ENCODE measurements at places on chromosomes 1 and 21. TPM values are rescaled to one million over a fixed set of nuclear protein-coding genes. Genes with fewer than 3 reads are reported as not detected.
A peak's percentile ranks its signal among the peaks of the same experiment; 100 is the strongest.

FALEC gene
- 1.2 TPM for total RNA-seq

HAO2 gene
- total RNA-seq: not detected

GPR25 gene
- total RNA-seq: not detected

HSPB7 gene
- total RNA-seq: 1.4 TPM

DNA sequence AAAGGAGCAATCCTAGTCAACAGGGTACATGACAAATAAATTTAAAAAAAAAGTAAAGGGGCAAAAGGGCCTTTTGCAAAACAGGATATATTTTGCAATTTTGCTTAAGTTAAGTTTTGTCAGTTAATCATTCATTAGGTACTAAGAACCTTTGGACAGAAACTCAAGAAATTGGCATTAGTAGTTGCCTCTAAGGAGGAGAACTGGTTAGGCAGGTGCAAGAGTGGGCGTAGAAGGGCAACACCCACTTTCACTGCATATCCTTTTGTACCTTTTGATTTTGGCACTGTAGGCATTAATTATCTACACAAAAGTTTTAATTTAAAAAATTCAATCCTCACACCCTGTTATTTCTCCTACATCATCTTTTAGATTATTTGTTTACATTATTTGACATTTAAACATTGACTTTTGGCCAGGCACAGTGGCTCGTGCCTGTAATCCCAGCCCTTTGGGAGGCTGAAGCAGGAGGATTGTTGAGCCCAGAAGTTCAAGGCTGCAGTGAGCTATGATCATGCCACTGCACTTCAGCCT, 4.3 kb downstream of the DDAH1 start:
- H3K4me1 ChIP-seq: peaks cover 12% of the 10 kb centered on the region
- no peaks in the 10 kb centered on the region for H3K36me3 ChIP-seq
- no peak overlapping the region for H3K27ac ChIP-seq
- no peak for DNase-seq

GRCh38 chr1:167775178-167775577, 53.4 kb downstream of the MPZL1 start:
- DNase-seq: no peak
- H3K4me3 ChIP-seq: no peak overlapping the region
- peaks cover 4% of the 10 kb centered on the region for H3K4me1 ChIP-seq
- H3K36me3 ChIP-seq: peaks cover 11% of the 10 kb centered on the region
- no peak overlapping the region for H3K27ac ChIP-seq

- H3K27ac ChIP-seq: no peak overlapping the region
- H3K27me3 ChIP-seq: no peaks in the 10 kb centered on the region
- no peak overlapping the region for H3K4me3 ChIP-seq
- peaks cover 20% of the 10 kb centered on the region for H3K4me1 ChIP-seq
Observed at GRCh38 chr1:202286622-202287097, 55.1 kb downstream of the UBE2T start.

GRCh38 chr1:207058878-207059867, 6.1 kb downstream of the PFKFB2 start:
- H3K4me3 ChIP-seq: no peak overlapping the region
- H3K27me3 ChIP-seq: no peaks in the 10 kb centered on the region
- no peak overlapping the region for H3K27ac ChIP-seq
- DNase-seq: no peak
- H3K36me3 ChIP-seq: peaks cover 10% of the 10 kb centered on the region
- H3K4me1 ChIP-seq: no peaks in the 10 kb centered on the region

GRCh38 chr1:113917400-113918082, 11.6 kb upstream of the HIPK1 start:
- H3K27ac ChIP-seq: no peak overlapping the region
- no peaks in the 10 kb centered on the region for H3K27me3 ChIP-seq
- H3K36me3 ChIP-seq: no peaks in the 10 kb centered on the region

- H3K27ac ChIP-seq: no peak within 1 kb of the TSS
- peaks cover 10% of the 10 kb centered on the region for H3K4me1 ChIP-seq
- H3K4me3 ChIP-seq: peak within 1 kb of the TSS; percentile 19
- H3K27me3 ChIP-seq: peaks cover 34% of the 10 kb centered on the region
Observed at GRCh38 chr1:207454046-207454964, at the start of gene CR2. Gene CR2, plus strand, starts transcription at chr1:207454328. Its CDS starts 91 bp downstream, at chr1:207454419.

GRCh38 chr1:101247404-101248287, 10.8 kb downstream of the S1PR1 start:
- DNase-seq: no peak
- H3K36me3 ChIP-seq: no peaks in the 10 kb centered on the region
- no peaks in the 10 kb centered on the region for H3K27me3 ChIP-seq
- no peaks in the 10 kb centered on the region for H3K4me1 ChIP-seq
- H3K27ac ChIP-seq: no peak overlapping the region
- no peak overlapping the region for H3K4me3 ChIP-seq

GRCh38 chr1:55893155-55893554, 678.0 kb upstream of the USP24 start:
- no peak for DNase-seq
- no peaks in the 10 kb centered on the region for H3K27me3 ChIP-seq
- no peak overlapping the region for H3K27ac ChIP-seq

DNA sequence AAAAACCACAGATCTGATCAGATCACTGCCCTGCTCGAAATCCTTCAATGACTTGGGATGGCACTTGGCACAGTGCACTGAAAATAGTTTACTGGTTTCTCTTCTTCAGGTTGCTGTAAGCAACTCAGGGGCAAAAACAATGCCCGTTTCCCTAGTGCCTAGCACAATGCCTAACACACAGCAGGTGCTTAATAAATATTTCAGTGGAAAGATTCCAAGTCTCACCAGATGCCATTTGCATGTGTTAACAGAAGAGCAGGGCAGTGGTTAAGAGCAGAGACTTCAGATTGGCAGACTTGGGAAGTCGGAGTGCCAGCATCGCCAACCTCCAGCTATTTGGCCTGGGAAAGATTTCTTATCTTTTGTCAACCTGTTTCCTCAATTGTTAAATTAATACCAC, 10.9 kb upstream of the METTL25B start:
- no peaks in the 10 kb centered on the region for H3K27me3 ChIP-seq
- H3K4me3 ChIP-seq: no peak overlapping the region
- no peak overlapping the region for H3K27ac ChIP-seq
- H3K4me1 ChIP-seq: no peaks in the 10 kb centered on the region
- DNase-seq: no peak
- peaks cover 27% of the 10 kb centered on the region for H3K36me3 ChIP-seq

DNA sequence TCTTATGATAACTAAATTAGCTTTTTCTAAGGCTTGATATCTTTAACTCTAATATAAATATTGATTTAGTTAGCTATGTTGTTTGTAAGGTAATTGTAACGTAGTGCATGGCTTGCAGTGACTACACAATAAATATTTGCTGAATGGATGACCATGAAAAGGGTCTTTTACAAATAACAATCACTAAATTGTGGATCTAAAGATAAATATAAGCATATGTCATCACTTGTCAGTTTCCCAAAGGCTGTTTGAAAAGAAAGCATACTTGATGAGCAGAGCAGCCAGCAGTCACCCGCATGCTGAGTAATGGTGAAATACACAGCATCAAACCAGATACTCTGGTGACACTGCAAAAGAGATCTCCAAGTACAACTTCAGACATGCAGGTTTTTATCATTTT, 92.5 kb upstream of the FMN2 start:
- H3K27me3 ChIP-seq: peaks cover 17% of the 10 kb centered on the region
- H3K4me1 ChIP-seq: peaks cover 7% of the 10 kb centered on the region
- DNase-seq: no peak
- no peak overlapping the region for H3K4me3 ChIP-seq
- H3K36me3 ChIP-seq: no peaks in the 10 kb centered on the region

GRCh38 chr1:206706806-206707366, 22.2 kb downstream of the MAPKAPK2 start:
- H3K36me3 ChIP-seq: no peaks in the 10 kb centered on the region
- no peak overlapping the region for H3K4me3 ChIP-seq
- H3K4me1 ChIP-seq: peaks cover 51% of the 10 kb centered on the region
- no peak overlapping the region for H3K27ac ChIP-seq
- H3K27me3 ChIP-seq: no peaks in the 10 kb centered on the region

DNA sequence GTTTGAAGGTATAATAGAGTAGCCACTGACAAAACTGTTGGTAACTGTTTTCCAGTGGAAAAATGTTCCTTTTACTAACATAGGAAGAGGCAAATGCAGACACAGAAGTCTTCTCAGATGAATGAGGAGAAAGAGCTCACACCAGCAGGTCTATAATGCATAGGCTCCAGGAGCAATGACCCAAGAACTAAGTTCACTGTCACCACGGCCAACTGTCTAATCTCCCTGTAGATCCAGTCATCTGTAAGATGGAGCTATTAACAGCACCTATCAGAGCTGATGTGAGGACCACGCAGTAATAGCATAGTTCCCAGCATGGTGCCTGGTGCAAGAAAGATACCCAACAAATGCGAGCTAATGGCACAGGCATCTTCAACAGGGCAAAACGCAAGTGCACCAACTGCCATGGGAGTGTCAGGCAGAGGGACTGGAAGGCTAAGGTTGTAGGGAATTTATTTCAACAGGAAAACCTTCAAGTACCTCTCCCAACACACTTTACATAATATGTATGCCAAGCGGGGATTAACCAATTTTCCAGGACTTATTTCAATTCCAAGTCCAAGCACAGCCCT, 12.9 kb downstream of the GNB1 start:
- H3K4me3 ChIP-seq: no peak overlapping the region
- H3K27ac ChIP-seq: no peak overlapping the region
- H3K36me3 ChIP-seq: peaks cover 29% of the 10 kb centered on the region
- H3K27me3 ChIP-seq: no peaks in the 10 kb centered on the region
- H3K4me1 ChIP-seq: peaks cover 28% of the 10 kb centered on the region
- DNase-seq: no peak

DNA sequence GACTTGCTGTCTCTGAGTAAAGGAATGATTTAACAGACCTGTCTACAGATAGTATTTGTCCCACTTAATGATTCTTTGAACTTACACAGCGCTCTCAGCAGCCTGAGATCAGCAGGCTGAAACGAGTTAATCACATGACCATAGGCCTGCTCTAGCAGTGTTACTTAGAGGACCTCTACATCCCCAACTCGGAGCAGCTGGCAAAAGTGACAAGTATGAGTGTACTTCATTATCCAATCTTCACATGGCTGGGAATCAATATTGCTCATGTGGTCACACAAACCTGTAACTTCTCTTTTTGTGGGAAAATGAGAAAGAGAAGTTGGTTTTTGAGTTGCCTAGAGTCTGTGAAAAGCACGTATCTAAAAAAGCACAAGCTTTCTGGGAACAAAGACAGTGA, 11.4 kb upstream of the ATP13A2 start:
- H3K27me3 ChIP-seq: no peaks in the 10 kb centered on the region
- H3K4me3 ChIP-seq: no peak overlapping the region
- H3K36me3 ChIP-seq: peaks cover 76% of the 10 kb centered on the region

DNA sequence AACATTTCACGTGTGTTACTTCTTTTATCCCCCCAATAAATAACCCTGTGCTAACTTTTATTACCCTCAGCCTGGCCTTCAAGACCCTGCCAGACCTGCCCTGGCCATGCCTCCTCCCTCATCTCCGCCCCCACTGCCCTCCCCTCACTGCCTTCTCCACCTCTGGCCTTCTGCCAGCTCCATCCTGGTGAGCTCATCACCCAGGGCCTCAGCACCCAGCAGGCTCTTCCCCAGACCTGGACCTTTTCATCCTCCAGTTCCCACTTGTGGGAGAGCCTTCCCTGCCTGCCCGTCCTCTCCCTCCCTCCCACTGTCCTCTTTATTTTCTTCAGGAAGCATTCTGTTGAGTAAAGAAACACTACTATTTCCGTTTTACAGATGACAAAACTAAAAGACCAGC, 72.0 kb downstream of the SLC66A1 start:
- no peaks in the 10 kb centered on the region for H3K27me3 ChIP-seq
- peak overlapping the region; percentile 64 for H3K27ac ChIP-seq
- H3K4me3 ChIP-seq: no peak overlapping the region
- no peak for DNase-seq

DNA sequence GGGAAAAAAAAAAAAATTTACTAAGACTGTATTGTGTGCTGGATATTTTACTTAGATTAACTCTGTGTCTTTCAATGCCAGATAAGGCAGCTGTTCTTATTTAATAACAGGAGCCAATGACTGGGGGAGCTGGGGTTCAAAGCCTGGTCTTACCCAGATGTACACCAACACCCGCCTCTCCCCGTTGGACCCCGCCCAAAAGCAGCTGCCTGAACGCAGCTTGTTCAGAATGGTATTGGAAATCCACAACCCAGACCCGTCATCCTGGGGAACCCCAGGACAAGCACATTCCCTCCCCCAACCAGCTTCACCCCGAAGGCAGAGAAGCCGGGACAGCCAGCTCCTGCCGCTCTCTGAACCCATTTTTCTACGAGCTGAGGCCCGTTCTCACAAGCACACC, 113.6 kb upstream of the TMPRSS2 start:
- H3K27me3 ChIP-seq: no peaks in the 10 kb centered on the region
- DNase-seq: no peak
- H3K27ac ChIP-seq: no peak overlapping the region
- H3K4me1 ChIP-seq: peaks cover under 1% of the 10 kb centered on the region

- H3K27me3 ChIP-seq: peaks cover 34% of the 10 kb centered on the region
- no peak overlapping the region for H3K4me3 ChIP-seq
- DNase-seq: no peak
Observed at GRCh38 chr1:27630859-27631491, 4.0 kb downstream of the FGR start.

DNA sequence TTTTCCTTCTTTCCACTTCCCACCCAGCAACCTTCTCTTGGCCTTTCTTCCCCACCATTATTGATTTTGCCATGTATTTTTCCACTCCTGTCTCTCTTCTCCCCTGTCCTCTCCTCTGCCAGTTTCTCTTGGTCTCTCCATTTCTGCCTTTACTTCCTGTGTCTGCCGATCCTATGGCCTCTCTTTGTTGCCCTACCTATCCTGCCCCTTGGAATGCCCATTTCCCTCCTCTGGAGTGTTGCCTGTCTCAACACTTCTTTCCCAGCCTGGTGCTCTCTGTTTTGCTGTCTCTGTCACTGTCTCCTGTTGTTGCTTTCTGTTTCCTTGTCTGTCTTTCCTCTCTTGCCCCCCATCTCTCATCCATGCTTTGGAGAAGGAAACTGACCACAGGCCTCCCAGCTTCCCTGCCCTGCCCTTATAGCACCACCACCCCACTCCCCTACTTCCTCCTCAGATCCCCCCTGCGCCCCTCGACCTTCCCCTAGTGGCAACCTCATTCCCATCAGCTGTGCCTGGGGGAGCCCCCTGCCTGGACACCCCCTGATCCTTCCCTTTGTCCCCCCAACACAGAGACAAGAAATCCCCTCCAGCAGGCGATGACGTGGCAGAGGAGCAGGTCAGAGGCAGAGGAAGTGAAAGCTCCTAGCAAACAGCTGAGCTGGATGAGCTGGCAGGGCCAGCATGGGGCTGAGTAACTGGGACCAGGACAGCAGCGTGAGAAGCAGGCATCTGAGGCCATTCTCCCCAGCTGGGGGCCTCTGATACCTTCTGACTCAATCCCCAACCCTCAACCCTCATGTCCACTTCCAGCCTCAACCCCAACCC, 6.6 kb upstream of the ETV3L start:
- no peak for DNase-seq
- H3K4me3 ChIP-seq: no peak overlapping the region
- H3K36me3 ChIP-seq: no peaks in the 10 kb centered on the region
- H3K27ac ChIP-seq: no peak overlapping the region

DNA sequence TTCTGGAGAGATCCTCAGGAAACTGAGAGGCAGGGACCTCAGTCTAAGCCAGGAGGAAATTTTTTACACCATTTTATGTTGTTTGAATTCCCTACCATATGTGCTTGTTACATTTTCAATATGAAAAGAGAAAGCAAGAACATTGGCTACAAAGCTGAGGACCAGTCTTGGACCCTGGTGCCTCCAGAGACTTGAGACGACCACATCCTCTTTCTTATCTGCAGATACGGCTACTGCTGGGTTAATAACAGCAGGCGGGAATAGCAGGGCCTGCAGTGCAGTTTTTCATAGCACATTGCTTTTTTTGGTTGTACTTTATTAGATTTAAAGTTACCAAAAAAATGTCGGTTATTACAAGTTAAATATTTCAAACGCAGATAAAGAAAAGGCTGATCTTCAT, 3.9 kb downstream of the KDM4A start:
- DNase-seq: no peak
- no peak overlapping the region for H3K4me3 ChIP-seq
- H3K27ac ChIP-seq: no peak overlapping the region
- no peaks in the 10 kb centered on the region for H3K27me3 ChIP-seq
- peaks cover 45% of the 10 kb centered on the region for H3K36me3 ChIP-seq
